HFFc6 (cell line): ENCODE measurements at places on chromosomes 5 and 9.

DNA sequence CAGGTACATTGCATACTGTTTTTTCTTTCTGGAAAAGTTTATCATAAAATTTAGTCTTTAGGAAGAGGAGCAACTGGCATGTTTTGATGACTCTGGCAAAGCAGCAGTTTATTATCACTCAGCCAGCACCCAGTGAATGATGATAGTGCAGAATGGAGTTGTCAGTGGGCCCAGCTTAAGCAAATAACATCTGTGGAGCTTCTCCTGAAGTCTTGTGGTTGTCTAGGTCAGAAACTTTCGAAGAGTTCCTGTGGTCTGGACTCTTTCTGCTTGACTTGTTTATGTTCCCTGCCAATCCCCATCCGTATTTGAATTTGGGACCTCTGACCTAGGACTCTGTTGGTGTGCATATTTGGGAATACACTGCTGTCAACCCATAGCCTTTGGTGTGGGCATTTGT is 38.1 kb upstream of the C5orf47 start:
- DNase-seq, result no peak

GRCh38 chr5:111741278-111741677 is 15.7 kb downstream of the NREP start:
- DNase-seq, result no peak

GRCh38 chr9:37410969-37411785 is 11.3 kb upstream of the GRHPR start:
- DNase-seq, result peak; percentile 23

- peak; percentile 1 for DNase-seq
Observed at GRCh38 chr5:138138949-138139780, at the start of gene NME5. NME5 (minus strand) TSS chr5:138139428; CDS start chr5:138138780, 648 bp downstream.

- DNase-seq, result no peak
Observed at GRCh38 chr5:9034649-9035048, 511.2 kb downstream of the SEMA5A start.

DNA sequence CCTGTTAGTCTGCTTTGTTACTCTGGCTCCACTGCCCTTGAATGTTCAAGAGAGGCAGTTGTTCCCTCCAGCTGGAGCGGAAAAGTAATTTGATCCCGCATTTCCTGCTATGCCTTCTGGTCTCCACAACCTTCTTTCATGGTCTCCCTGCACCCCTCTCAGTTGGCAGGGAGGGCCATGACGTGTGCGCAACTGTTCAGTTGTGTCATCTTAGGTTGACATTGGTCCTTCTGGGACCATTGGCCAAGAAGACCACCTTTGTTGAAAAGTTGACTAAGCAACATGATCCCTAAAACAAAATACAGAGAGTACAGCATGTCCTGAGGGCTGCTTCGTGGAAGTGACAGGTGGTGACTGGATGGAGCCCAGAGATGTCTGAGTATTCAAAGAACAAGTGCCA is 192.5 kb upstream of the TUT7 start:
- DNase-seq, result no peak

DNA sequence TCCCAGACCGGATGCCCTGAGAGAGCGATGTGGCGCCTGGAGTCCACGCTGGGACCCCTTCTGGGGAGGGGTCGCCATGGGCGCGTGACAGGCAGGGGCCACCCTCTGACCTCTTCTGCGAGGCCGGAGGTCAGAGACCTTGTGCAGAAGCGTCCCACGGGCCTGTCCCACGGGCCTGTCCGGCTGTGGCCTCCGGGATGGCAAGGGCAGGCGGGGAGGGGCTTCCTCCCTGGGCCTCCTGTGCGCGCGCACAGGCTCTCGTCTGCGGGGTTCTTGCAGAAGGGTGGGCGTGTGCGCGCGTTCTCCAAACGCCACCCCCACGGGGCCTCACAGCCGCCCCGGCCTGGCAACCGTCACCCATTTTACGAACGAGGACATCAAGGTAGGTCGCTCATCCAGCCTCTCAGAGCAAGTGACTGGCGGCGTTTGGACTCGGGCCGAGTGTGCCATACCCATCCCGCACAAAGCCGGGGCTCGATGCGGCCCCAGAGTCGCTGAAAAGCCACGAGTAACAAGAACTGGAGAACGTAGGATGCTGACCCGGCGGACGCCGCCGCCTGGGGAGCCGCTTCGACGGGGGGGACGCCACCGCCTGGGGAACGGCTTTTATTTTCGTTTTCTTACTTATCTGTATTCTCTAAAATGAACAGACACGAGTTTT is 897 bp downstream of the AHRR start:
- DNase-seq, result peak; percentile 15
